ENCODE measurements at places on chromosomes 1 and 21.

DNA sequence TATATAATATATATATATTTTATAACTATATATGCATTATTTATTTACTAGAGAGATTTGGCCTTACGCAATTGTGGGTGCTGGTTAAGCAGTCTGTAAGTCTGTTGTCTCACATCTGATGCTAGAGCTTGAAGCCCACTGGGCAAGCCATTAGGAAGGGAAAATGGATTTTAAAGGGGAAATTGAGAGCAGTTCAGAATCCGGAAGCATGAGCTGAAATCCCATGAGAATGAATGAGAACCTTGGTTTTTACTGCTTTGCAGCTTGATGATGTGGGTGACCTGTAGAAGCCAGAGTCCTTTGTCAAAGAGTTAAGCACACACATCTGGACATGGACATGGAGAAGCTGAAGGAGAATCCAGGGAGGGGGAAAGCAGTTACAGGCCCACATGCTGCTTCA lies 220.8 kb upstream of the DAB1 start:
- no peak for DNase-seq

DNA sequence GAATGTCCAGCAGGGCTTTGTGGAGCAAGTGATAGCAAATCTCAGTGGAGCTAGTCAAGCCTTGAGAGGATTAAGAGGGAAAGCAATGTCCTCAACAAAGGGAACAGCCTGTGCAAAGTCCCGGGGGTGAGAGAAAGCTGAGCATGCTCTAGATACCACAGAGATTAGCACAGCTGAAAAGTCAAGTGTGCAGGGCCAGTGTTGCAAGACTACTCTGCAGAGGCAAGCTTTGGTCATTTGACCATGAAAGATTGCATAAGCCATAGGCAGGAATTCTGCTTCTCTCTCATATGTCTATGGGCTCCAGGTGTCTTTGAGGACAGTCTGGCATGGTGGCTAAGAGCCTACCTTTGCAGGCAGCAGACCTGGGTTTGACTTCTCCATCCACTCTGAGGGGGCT lies 181.0 kb upstream of the JUN start:
- DNase-seq = no peak

- DNase-seq = no peak
Observed at GRCh38 chr1:46190539-46190938, 7.7 kb downstream of the POMGNT1 start.

DNA sequence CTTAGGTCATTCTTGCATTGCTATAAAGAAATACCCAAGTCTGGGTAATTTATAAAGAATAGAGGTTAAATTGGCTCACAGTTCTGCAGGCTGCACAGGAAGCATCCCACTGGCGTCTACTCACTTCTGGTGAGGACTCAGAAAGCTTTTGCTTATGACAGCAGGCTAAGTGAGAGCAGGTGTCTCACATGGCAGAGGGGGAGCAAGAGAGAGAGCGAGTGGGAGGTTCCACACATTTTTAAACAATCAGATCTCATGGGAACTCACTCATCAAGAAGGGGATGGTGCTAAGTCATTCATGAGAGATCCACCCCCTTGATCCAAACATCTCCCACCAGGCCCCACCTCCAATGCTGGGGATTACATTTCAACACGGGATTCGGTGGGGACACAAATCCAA lies 13.6 kb upstream of the RGS4 start:
- DNase-seq = no peak

DNA sequence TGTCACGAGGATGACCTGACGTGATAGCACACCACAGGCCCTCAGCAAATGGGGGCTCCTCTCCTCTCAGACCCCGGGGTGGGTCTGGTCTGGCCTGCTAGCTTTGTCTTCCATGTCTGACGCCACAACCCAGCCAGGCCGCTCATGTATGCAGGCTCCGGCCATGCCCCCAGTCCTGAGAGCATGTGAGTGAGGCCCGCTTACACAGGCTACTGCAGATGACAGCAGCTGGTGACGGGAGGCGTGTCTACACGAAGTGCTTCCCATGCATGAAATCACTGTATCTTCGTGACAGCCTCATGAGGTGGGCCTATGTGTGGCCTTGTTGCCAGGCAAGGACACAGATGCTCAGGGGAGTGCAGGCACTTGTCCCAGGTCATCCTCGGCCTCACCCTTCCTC lies 16.4 kb downstream of the WNT4 start:
- no peak for DNase-seq

- DNase-seq = no peak
Observed at GRCh38 chr21:17834639-17835354, 15.6 kb upstream of the C21orf91 start.

DNA sequence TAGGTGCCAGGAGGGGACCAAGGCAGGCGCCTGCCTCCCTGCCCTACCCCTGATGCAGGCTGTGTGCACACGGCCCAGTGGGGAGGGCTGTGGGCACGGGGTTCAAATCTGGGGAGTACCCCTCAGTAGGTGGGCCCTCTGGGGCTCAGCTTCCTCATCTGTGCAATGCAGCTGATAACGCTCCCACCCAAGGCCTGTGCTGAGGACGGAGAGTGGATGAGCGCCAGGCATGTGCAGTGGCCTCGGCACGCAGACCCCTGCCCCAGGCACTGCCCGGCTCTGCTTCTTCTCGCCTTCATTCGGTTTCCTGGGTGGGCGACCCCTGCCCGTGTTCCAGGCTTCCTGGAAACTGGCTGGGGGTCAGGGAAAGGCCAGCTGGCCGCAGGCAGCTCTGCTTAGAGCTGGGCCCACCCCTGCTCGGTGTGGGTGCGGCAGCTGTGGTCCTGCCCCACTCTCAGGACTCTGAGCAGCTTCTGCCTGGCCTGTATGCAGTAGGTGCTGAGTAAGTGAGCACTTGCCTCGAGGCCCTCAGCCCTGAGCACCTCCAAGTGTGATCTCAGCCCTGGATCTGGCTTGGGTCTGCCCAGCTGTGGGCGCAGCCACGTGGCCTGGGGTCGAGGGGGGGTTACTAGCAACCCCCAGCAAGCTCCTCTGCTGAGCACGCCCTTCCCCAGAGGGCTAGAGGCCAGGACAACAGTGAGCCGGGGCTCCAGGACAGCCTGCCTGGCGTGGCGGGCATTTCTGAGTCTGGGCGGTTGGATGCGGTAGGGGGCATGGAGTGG lies 11.9 kb upstream of the TNFRSF14 start:
- DNase-seq = no peak

GRCh38 chr21:32127081-32127480 lies 151.8 kb downstream of the MIS18A start:
- DNase-seq = no peak

DNA sequence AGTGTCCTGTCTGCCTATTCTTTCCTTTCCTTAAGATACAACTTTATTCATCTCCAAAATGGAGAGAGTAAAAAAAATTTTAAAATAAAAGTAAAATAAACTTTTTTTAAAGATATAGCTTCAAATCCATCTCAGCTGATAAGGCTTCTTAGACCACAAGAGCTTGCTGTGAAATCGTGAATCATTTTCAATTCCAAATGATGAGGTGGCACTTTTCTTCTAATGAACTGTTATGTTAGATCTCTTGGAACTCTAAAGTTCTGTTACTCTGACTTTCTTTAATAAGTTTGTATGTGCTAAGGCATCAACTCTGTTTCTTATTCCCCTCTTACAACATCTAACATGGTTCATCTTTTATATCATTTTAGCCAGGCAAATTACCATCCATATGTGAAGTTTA lies 4.5 kb downstream of the SH3GLB1 start:
- DNase-seq = no peak

GRCh38 chr1:40302475-40302874 lies 14.6 kb downstream of the COL9A2 start:
- no peak for DNase-seq

DNA sequence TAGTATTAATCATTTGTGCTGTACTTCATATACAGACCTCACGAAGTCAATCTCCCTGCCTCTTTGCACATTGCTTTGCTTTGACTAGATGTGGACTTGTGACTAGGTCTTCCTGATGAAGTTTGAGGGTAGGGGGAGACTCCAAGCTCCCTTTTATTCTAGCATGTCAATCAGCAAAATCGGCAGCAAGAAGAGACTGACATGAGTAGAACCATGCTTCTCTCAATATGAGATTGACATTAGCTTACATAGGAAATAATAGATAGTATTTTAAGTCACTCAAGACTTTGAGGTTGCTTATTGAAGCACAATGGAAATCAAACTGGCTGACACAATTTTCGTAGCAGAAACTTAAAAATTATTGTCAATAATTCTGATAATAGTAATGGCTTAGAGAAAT lies 866.4 kb upstream of the ADAMTS5 start:
- no peak for DNase-seq

DNA sequence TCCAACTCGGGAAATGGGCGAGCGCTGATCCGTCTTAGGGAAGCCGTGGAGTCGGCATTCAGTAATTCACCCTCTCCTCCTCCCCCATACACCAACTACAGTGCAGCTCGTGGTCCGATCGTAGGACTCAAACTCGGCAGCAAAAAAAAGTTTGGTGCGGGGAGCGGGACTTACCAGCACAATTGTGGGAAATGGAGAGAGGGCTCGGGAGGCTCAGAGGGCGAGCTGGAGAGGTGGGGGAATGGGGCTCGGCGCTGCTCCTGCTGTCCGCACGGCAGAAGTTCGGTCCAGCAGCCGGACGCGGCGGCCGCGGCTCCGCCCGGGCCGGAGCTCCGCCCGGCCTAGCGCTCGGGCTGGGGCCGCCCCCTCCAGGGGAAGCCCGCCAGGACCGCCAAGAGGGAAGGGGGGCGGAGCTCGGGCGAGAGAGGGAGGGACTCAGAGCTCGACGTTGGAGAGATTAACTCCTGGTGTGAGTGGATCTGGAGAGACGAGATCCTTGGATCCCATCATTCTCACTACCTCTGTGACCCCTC lies 676 bp upstream of the PIAS3 start:
- DNase-seq = peak; percentile 94

- DNase-seq = peak; percentile 84
Observed at GRCh38 chr1:201696217-201696761, 132.7 kb upstream of the IPO9 start.

DNA sequence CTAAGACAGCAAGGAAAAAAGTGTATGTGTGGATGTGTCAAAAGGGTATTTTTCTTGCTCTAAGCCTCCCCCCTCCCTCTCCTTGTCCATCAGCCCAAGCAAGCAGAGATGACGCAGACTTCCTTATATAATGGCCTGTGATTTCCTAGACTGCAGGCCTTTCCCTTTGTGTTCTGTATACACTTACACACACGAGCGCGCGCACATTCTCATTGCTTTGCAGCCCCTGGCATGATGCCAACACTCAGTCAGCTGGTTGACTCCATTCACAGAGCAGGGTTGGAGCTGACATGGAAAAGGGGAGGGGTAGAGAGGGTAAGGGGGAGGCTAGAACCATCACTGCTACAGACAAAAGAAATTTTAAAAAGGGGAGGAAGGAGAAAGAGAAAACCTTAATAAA lies 41.8 kb downstream of the GATAD2B start:
- DNase-seq = peak; percentile 96

GRCh38 chr1:37776946-37777516 lies 12.1 kb upstream of the EPHA10 start:
- no peak for DNase-seq

- peak; percentile 62 for DNase-seq
Observed at GRCh38 chr21:39048064-39048463, 135.2 kb downstream of the PSMG1 start.

DNA sequence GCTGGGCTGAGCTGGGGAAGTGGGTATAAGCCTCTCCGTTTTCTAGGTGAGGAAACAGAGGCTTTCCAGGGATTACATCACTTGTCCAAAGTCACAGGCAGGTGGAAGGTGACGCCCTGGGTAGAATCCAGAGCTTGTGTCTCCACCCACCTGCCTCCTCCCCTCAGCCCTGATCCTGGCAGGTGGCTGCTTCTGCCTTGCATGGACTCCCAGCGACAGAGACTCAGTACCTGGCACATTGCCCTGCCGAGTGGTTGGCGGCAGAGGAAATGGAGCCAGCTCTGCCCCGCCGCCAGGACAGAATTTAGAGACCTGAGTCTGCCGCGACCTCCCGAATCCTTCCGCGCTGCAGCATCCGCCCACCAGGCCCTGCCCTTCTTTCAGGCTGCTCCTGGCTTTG lies 2.1 kb downstream of the PLA2G2E start:
- no peak for DNase-seq

DNA sequence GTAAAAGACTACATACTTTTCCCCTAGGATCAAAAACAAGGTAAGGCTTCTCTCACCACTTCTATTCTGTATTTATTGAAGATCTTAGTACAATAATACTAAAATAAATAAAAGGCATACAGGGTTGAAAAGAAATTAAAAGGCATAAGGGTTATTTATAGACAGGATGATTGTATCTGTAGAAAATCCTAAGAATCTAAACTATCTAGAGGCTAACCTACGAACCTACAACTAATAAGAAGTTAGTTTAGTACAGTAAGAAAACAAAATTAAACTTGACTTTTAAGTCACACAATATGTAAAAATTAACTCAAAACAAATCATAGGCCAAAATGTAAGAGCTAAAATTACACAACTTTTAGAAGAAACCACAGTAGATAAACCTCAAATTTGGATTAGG lies 50.4 kb upstream of the ADAM30 start:
- no peak for DNase-seq

- DNase-seq = peak; percentile 66
Observed at GRCh38 chr1:228697207-228698016, 37.9 kb upstream of the RHOU start.

DNA sequence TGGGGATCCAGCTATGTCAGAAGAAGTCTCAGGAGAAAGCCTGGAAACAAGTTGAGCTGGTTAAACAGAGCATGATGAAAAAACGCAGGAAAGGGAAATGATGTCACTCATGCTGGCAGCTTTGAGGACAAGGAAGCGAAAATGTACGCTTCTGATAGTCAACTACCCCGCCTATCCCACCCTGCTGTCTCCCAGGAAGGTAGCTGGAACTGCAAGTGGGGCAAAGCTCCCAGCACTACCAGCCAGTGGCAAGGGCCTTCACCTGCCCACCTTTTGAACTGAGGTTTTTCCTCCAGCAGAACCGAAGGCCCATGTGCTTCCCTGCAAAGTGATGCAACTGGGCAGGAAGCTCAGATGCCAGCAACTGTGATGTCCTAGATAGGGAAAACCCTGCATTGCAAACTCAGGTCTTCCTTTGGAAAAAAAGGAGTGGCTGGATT lies 6.3 kb upstream of the IL20 start:
- no peak for DNase-seq

DNA sequence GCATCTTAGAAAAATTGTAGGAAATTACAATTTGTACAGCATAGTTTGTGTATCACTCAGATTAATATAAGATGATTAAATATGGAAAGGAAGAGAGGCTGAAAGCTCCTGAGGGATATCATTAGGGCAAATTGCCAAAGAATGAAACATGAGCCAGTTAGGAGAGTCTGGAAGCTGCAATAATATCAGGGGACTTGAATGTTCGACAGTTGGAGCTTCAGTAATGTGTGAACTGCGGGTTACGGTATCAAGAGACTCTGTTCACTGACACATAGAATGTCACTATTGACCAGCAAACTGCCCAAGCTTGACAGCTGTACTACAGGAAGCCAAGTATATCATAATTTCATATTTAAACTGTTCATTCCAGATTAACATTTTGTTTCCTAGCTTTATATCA lies 157.2 kb downstream of the DENND1B start:
- DNase-seq = peak; percentile 34

DNA sequence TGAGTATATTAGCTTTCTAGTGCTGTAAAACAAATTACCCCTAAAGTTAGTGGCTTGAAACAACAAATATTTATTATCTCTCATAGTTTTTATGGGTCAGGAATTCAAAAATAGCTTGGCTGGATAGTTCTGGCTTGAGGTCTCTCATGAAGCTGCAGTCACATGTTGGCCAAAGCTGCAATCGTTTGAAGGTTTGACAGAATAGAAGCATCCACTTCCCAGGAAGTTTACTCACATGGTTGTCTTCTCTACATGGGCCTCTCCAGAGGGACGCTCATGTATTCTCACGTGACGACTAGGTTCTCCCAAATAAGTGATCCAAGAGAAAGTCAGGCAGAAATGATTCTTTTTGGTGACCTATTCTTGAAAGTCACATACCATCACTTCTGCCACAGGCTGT lies 99.1 kb downstream of the NIBAN1 start:
- no peak for DNase-seq

Measured in BE2C (cell line).